ENCODE measurements at places on chromosomes 3 and 15.

GRCh38 chr15:44265757-44266156 is 22.8 kb upstream of the GOLM2 start:
- no peak for DNase-seq

GRCh38 chr3:174342171-174342570 is 517.0 kb upstream of the NAALADL2 start:
- no peak for DNase-seq

DNA sequence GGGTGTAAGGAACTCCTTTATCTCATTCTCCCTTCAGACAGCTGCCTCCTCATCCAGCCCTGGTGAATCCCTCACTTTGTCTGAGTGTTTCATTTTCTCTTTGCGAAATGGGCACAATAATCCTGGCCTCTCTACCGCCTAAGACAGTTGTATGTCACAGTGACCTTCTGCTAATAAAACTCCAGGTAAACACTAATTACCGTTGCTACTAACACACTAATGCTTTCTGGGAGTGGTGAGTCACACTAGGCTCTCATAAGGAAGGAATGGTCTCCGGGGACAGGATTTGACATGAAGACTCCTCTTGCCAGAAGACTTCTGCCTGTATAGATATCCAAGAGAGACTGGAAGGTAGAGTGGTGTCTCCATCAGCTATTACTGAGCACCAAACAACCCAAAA is 71.7 kb upstream of the SNRK start:
- DNase-seq: no peak

DNA sequence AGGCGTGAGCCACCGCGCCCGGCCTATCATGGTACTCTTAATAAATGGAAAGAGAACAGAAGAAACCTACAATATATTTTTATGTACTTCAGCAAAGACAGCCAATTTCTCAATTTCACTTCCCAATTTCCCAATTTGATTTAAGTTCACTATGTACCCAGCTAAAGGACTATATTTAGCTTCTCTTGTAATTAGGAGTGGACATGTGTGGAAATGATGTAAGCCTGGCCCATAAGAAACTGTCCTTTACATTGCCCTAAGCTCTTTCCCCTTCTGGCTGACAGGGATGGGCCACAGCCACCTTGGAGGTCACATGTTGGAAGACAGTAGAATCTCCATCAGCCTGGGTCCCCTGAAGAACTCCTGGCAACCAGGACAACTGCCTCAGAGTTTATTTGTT is 6.2 kb downstream of the TMEM39A start:
- DNase-seq: no peak

- peak; percentile 82 for DNase-seq
Observed at GRCh38 chr3:39150803-39151631, 2.4 kb downstream of the CSRNP1 start.

GRCh38 chr15:96324192-96324895 is 6.2 kb upstream of the NR2F2 start:
- DNase-seq: no peak

DNA sequence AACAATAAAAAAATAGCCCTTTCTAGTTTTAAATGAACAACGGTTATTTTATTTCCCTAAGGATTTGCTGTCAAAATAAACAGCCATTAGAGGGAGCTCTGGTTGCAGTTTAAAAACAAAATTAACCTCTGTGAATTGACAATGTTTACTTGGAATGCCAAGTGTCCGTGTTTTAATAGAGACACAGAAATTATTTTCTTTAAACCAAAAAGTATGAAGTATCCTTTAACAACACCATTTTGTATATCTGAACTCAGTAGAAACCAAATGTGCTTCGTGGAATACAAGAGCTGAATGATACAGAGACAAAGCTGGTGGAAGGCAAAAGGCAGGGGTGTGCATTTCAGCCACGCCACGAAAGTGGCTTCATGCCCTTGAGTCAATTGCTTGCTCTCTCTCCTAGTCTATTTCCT is 74.4 kb downstream of the MOBP start:
- no peak for DNase-seq

GRCh38 chr3:29271475-29271874 is 9.4 kb upstream of the RBMS3 start:
- DNase-seq: no peak

DNA sequence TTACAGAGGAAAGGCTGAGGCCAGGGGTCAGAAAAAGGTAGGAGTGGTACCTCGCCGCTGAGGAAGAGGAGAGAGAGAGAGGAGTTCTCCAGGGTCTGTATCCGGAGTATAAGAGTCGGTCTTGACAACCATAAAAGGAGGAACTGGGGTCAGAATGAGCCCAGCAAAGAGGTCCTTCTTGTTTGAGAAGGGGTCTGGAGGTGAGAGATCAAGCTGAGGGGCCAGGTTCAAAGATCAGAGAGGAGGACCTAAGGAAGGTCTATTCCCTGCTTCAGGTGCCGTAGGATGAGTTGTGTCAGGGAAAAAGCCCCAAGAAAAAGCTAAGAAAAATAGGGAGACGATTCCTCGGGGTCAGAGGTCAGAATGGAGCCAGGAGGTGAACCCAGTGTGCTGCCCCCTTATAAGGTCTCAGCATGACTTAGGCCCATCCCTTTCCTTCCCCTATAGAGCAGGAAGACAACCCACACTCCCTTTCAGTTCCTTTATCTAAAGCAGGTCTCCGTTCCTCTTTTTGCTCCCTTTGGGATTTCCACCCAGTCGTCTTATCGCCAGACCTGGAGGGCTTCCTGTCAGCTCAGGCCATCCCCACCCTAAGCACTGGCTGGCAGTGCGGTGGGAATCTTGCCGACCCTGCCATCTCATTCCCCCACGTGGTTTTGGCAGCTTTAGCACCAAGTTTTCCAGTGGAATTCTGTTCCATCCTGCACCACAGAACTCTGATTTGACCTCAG is 651 bp downstream of the MTMR14 start:
- DNase-seq: no peak

- DNase-seq: no peak
Observed at GRCh38 chr3:37219266-37219665, 44.9 kb upstream of the LRRFIP2 start.

DNA sequence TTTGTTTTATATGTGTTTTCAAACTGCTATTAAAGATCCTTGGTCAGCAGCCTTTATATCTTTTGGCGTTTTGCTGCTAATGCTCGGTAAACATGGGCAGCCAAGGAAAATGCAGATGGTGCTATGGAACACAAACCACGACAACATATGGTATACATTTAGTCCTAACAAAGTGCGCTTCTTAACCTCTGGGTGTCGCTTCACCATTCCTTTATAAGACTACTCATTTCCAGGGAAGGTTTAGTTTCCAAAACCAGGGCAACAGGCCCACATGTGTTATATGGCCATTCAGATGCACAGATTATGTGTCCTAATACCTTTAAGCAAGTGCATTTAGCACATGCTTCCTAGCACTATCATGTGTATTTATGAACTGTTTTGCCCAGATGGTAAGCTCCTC is 14.7 kb downstream of the SHOX2 start:
- no peak for DNase-seq

Data from AG09319 (cell line).